Endothelial cell of umbilical vein (primary cell): ENCODE measurements at places on chromosomes 11 and 22.

- no peak for DNase-seq
Observed at GRCh38 chr11:80317612-80318011, 876.8 kb upstream of the TENM4 start.

DNA sequence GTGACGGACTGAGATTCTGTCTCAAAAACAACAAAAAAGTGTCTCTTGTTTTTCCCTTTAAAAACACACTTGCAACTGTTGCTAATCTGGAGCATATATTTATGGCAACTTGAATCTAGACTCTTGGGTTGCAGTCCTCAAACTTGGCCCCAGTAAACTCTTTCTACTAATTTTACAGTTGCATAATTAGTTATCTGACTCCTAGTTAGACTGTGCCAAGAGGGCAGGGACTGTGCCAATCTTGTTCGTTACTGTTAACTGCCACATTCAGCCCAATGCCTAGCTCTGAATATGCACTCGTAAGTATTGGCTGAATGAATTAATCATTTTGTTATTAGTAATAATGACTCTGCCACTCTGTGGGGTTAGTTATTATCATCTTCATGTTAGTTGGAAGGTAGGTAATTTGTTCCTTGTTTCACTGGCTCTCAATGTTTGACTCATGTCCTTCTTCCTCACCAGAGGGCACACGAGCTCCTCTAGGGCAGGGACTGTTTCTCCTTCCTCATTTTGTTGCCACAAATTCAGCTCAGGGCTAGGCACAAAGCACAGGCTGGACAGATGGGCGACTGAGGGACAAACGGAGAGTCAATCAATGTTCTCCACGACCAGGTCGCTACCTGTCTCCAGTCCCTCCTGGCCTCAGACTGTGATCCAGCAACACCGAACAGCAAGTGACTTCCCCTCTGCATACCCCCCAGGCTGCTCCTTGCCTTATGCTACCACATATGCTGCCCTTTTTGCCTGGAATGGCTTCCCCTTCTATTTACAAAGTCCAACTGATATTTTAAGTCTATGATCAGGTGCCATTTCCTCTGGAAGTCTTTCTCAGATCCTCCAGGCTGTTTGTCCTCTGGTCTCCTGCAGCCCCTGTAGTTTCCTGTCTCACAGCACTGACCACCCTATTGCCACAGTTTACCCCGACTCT, 9.0 kb downstream of the CLPB start:
- DNase-seq, result no peak

DNA sequence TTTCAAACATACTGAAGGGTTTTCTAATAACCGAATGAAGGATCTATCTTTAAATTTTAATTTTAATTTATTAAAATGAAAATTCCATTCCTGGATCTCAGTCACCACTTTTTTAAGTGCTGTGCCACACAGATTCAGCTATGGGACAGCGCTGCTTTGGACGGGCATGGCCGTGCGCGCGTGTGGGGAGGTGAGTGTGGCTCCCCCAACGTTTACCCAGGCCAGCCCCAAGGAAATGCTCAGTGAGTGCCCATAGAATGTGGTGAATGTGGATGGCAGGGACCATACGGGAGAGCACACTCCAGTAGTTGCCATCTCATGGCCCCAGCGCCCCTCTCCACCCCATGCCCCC, 88.0 kb upstream of the KCNQ1OT1 start:
- no peak for DNase-seq

GRCh38 chr22:28297504-28297903, 378.4 kb upstream of the PITPNB start:
- DNase-seq, result no peak

- no peak for DNase-seq
Observed at GRCh38 chr11:134941326-134941725, 529.3 kb upstream of the B3GAT1 start.

DNA sequence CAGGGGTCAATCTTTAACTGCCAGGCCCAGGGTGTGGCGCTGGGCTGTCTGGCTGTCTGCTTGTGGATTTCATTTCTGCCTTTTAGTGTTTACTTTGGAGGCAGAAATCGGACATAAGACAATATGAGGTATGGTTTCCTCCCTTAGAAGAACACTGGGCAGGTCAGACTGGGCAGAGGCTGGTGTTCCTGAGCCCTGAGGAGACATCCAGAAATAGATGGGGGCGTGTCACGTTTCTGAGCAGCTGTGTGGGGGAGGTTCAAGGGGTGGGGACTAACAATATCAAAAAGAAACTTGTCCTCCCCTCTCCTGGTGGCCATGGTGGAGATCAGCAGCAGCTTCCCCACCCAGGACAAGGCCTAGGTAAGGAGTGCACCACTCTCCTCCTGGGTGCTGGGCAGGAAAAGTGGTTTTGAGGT, at the start of gene ART1:
Gene ART1, plus strand, starts transcription at position 312 of the 419 bp plus-strand sequence. CDS start 14,086 bp downstream, outside the sequence.
- DNase-seq, result no peak

DNA sequence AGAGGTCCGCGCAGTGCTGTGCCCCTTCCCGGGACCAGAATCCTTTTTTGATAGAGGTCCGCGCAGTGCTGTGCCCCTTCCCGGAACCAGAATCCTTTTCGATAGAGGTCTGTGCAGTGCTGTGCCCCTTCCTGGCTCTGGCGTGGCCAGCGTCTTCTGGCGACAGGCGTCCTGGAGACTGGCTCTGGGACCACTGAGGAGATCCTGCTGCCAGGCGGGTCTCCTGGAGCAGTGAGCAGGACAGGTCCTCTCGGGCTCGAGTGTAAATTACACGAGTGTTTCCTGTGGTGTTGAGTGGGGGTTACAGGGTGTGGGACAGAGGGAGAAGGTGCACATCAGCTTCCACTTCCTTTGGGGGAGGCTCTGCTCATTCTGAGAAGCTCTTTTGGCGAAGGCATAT, 98.1 kb downstream of the TBC1D22A start:
- no peak for DNase-seq

DNA sequence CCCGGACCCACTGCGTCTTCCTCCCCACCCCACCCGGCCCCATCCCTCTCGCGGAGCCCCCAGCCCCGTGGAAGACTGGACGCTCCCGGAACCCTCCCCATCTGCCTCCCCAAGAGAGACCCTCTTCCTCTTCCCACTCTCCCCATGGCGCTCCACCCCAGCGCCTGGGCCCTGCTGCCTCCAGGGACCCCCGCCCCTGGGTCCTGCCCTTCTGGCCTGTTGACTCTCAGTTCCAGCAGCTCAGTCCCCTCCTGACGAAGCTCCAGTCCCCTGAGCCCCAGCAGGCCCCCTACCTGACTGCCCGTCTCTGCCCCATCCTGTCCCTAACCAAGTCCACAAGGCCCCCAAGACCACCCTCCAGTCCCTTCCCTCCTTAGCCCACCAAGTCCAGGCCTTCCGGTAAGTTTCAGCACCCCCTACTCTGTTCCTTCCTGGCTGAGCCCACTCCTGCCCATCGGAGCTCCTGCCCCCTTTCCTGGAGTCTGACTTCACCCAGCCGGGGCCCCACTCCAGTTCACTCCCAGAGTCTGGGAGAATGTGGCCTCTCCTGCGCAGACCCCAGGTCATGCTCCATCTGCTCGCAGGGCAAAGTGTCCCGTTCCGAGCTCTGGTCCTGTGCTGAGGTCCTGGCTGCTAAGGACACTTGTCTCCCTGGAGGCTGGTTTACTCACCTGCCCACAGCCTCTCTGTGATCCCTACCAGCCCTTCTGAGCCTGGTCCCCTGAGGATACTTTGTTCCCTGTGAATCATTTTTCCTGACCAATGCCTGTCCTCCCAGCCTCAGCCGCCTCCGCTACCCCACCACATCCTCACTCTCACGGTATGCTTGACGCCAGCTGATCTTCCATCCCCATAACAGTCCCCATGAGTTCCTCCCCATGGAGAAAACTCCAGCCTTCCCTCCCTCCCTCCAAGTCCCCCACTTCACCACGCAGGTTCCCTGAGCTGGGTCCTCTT, 722 bp downstream of the IFITM10 start:
- DNase-seq, result no peak

DNA sequence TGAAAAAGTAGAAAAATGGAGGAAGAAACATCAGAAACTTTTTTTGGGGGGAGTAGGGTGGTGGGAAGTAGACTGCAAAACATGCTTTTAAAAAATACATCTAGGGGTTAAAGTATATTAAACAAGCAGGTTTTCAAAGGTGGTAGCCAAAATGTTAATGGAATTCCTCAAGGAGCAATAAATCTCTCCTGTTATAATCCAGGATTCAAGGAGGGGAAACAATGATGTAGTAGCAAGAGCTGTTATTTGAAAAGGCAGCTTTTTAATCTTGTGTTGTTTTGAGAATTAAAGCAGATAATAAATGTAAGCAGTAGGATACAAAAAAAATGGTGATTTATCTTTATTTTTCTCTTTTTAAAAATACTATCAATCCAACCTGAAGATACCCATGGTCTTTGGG, 736.5 kb upstream of the CCDC90B start:
- DNase-seq, result no peak

DNA sequence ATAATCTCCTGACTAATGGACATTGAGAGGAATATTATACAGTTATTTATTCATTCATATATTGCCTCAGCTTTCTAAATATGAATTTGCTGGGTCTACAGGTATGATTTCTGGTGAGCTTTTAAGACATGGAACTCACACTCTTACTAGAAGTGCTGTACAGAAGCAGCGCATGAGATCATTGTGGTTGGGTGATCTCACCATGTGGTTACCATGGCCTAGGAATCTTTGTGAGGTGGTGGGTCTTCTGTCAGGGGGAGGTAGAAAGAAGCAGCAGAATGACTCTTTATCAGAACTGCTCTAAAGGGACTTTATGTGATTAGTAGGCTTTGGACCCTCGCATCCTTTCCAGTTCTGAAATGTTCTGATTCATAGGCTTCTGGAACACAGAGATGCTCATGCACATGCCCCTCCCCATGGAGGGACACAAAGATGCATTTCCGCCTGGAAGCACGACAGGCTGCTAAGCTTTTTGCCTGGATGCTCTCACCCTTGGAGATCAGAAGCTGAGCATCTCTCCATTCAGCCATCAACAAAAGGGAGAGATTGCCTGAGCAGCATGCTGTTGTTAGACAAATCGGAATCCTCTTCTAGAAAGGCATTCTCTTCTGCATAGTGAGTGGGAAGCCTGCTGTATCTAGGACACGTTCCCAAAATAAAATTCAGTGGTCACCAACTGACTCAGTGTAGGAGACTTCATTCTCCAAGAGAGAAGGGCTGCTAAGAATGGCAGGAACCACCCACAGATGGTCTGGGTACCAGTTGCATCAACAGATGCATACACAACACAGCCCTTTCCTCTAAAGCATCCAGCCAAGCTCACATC, 51.3 kb downstream of the KIRREL3 start:
- no peak for DNase-seq

GRCh38 chr11:100785148-100785983, 98.3 kb downstream of the ARHGAP42 start:
- no peak for DNase-seq

GRCh38 chr22:35258191-35258988, 1.1 kb downstream of the HMGXB4 start:
- DNase-seq, result peak; percentile 45

DNA sequence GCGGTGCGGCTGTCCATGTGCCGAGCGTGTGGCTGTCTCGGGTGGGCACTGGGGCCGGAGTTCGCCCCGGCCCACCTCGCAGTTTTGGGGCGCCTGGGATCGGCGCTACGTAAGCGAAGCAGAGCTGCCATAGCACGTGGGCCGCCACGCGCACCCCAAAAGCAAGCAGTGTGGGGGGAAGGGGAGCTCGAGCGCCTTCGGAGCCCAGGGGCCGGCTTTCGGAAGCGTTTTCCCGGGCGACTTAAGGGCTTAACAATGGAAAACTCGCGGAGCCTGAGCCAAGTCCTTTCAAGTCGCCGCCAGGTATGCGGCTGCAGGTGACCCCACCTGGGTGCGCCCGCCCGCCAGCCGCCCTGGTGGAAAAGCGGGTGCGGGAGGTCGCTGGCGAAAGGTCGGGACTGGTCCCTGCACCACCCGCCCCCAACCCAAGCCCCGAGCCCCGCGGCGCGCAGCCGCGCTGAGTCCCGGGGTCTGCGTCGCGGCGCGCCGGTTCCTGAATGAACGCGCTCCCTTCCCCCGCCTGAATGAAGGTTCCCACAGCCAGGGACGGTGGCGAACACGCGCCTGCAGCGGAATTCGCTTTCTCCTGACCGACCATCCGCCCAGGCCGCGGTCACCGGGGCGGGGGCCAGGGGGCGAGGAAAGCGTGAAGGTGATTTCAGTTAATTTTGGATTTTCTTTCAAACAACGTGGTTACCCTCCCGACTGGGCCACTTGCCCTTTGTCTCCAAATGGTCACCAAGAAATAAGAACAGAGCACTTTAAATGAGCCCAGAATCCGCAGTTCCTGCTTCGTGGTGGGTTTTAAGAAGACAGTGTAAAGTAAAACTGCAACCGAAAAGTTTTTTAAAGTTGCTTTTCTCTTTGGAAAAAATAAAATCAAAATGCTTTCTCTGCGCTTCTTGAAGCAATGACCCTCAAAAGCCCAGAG, 2.8 kb upstream of the CCND1 start:
- DNase-seq, result peak; percentile 72

GRCh38 chr22:45157907-45158306, 5.8 kb upstream of the NUP50 start:
- no peak for DNase-seq

DNA sequence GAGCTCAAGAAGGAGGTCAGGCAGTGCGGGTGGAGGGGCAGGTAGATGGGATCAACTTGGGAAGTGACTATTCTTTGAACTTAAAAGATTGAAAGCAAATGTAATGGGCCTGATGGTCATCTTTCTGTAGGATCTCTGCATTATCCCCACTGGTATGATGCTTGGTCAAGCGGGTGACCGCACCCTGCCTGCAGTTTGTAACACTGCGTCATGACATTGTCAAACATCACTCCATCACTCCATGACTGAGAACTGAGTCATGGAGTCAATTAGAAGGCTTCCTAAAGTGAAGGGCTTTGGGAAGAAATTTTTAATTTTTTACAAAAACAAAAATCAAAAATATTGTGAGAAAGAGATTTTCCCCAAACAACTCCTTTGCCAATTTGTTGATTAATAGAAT, 62.4 kb upstream of the BMAL1 start:
- DNase-seq, result peak; percentile 32

DNA sequence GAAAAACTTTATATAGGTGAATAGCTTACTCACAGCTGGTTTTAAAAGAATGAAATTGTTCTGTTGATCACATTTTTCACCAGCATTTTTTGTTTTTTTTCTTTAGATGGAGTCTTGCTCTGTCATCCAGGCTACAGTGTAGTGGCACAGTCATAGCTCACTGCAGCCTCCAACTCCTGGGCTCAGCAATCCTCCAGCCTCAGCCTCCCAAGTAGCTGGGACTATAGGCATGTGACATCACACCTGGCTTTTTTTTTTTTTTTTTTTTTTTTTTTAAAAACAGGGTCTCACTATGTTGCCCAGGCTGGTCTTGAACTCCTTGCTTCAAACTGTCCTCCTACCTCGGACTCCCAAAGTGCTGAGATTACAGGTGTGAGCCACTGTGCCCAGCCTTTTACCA, 3.6 kb downstream of the PACS1 start:
- no peak for DNase-seq

DNA sequence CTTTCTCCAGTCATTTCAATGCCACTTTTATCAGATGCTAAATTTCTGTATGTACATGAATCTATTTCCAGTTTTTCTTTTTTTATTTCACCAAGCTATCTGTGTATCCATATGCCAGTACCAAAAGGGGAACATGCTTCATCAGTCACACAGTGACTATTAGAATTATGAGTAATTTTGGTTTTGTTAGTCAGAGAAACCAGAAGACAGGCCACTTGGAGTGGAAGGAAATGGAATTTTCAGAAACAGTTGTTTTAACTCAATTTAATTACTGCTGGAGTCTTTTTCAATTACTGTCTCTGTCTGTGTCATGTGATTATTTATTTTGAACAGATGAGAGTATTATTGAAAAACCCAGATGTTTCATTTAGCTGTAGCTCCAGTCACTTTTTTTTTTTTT, 84.6 kb upstream of the ANO3 start:
- no peak for DNase-seq
